ENCODE measurements at places on chromosomes 2 and 18.

GRCh38 chr2:205959521-205959920, 126.5 kb downstream of the INO80D start:
- DNase-seq: no peak

DNA sequence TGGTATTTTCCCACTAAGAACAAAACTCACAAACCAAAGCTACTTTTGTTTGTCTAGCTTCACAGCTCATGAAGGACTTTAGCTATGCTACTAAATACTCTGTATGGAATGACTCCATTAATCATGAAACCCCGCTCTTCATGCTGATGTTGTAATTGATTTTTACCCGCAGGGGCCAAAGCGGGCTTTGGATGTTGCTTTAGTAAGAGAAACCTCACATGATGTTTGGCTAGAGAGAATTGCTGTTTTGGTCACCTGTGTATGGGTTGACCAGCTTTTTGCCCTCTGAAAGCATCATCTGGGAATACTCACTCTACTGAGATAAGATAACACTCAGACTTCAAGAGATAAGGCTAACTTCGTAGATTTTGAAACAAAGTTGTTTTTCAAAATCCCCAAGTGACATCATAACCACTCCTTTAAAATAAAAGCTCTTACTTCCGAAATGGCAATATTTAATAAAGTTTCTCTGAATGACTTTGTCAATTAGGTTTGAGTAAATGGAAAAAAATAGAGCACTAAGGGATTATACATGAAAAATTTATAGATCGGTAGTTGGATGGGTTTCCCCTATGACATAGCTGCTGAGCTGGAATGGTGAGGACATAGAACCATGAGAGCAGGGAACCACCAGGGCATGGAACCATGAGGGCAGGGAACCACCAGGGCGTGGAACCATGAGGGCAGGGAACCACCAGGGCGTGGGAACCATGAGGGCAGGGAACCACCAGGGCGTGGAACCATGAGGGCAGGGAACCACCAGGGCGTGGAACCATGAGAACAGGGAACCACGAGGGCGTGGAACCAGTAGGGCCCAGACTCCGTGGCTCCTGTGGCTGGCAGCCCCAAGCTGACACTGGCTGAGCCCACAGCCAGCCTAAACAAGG, 31.9 kb downstream of the ACKR3 start:
- no peak for DNase-seq

- DNase-seq: no peak
Observed at GRCh38 chr2:6605836-6606505, 259.7 kb downstream of the CMPK2 start.

GRCh38 chr2:208820014-208820688, 413.6 kb downstream of the PTH2R start:
- no peak for DNase-seq

- no peak for DNase-seq
Observed at GRCh38 chr2:45418532-45418931, 192.5 kb downstream of the SRBD1 start.

DNA sequence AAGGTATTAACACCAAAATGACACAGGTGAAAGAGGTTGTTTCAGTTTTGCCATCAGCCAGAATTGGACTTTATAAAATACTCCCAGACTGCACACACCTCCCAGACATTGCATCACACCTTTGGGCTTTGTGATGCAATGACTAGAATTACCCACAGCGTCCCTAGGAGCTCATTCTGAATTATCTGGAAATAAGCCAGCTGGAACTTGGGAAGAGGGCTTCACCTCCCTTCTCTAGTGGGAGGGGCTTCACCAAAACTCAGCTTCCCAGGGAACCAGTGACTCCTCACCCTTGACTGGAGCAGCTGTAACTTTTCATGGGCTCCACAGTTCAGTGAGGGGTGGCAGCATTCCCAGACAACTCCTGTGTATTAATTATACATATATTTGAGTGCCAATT, 83.1 kb upstream of the BZW1 start:
- DNase-seq: no peak

DNA sequence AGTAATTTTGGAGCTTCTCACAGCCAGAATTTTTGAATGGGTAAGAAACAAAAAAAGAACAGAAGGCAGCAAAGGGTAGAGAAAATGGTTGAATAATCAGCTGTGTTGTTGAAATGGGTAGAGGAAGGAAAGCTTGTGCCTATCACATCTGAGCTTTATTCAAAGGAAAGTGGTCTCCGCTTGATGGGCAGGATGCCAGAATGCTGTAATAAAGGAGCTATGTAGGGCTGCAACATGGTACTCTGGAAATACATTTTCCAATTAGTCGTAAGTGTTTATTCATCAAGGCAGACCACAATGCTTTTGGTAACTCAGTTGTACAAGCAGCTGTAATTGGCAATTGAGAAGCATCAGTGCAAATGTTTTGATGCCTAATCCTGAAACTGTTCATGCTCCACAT, 196.9 kb downstream of the ICOS start:
- DNase-seq: no peak

DNA sequence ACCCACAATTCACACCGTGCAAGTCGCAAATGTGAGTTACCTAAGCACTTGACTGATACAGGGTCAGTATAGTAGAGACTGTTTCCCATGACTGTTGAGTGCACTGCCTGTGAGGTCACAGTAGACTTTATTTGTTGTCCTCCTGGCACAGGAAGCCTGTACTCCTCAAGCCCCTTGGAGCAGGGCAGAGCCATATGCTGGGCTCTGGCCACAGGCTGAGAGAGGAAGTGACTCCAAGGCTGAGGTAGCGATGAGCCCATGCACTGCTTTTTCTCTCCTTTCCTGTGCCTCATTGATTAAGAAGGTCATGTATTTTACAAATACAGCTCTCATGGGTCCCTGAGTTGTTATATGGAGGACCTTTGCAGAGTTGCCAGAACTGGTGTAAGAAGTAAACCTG, 287.7 kb downstream of the SRBD1 start:
- DNase-seq: no peak

DNA sequence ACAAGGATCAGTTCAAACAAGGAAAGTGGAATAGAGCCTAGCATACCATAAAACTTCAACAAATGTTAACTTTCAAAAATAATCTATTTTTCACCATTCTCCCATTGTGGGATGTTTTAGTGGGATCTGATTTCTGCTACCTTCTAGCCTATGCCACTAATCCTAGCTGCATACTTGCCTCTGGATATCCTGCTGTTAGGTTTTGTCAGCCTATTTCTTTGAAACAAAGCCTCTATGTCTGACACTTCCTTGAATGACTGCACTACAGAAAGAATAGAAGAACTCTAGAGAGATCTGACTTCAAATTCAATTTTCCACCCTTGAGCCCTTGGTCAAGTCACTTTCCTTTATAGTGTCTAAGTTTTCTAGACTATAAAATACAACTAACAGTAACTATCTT, 291.5 kb downstream of the PTH2R start:
- DNase-seq: no peak

DNA sequence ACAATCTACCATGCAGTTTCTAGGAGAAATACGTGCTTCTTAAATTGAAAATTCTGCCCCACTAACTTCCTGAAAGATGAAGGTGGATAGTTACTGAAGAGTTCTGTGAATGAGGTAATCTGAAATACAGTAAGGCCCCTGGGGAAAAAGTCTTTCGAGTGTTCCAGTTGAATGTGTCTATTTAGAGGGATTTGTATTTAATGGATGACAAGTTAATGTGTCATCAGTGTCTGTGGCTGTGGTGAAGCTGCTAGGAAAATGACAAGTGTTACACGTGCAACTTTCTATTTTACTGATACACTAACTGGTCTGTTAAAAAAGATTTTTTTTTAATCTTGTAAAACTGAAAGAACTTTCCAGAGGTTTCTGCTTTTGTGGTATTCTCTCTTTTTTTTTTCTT, 384.6 kb downstream of the STK39 start:
- no peak for DNase-seq

DNA sequence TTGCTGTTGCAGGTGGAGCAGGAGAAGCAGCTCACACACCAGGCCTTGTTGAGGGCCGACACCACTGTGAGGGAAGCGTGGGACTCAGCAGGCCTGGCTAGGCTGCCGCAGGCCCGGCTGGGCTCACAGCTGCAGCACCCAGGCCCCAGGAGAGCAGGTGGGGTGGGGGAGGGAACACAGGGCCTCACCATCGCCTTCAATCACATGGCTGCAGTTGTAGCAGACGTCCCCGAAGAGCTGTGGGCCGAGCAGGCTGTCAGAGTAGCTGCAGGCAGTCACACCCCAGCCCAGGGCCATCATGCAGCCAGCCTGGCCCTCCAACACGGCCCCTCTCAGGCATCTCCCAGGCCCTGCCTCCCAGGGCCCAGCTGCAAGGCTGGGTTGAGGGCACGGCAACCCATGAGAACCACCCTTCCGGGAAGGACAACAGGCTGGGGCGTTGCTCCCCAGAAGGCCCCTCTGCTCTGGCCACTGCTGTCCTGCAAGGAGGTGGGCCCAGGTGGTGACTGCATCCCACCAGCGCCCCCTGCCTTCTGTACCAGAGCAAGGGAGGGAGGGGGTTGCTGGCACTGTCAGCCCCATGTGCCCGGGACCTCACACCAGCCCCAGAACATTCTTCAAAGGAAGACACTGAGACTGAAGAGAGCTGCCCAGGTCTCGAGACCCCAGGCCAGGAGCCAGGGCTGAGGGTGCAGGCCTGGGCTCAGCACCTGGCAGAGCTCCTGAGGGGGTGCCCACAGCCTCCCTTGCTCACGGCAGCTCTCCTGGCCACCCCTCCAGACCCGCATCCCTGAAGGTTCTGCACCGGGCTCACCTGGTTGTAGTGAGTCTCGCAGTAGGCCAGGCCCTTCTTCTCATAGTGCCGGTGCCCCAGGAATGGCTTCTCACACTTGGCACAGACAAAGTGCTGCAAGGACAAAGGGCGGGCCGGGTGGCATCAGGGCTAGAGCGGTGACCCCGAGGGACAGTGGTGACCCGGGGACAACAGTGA, 5.6 kb upstream of the GPR17 start:
- DNase-seq: peak; percentile 26

DNA sequence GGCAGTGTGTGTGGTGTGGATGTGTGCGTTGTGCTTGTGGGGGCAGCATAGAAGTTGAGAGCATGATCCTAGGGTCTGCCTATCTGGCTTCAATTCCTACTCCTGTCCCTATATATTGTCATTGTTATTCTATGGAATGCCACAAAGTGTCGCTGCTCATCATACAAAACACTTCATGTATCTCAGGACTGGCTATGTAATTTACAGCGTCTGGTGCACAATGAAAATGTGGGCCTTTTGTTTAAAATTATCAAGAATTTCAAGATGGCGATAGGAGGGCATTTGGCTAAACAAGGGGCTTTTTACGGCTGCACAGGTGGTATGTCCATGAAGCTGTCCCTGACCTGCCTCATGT, 3.4 kb downstream of the SERPINB2 start:
- DNase-seq: no peak

GRCh38 chr2:234989183-234989701, 37.4 kb downstream of the SH3BP4 start:
- no peak for DNase-seq

DNA sequence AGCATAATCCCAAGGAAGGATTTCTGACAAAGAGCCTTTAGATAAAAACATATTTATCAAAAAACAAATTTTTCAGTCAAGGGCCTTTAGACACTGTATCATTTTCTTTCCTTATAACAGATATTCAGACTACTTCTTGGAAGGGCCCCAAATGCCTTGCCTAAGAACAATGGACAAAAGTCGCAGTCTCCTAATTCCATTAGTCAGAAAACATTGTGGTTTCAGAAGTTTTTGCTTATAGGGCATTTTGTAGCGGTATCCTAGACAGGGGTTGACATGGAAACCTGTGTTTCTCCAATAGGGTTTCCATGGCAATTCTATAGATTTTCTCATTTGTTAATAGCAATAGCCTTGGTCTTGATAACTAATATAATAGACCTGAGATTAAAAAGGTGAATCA, 36.7 kb upstream of the AGPS start:
- DNase-seq: no peak

GRCh38 chr2:111667542-111668273, 216.3 kb downstream of the ANAPC1 start:
- DNase-seq: no peak

- DNase-seq: no peak
Observed at GRCh38 chr18:37445368-37445767, 120.2 kb downstream of the CELF4 start.

- no peak for DNase-seq
Observed at GRCh38 chr2:9983401-9984216, 32.1 kb downstream of the GRHL1 start.

GRCh38 chr2:177724398-177725287, 332.1 kb downstream of the AGPS start:
- DNase-seq: peak; percentile 28

DNA sequence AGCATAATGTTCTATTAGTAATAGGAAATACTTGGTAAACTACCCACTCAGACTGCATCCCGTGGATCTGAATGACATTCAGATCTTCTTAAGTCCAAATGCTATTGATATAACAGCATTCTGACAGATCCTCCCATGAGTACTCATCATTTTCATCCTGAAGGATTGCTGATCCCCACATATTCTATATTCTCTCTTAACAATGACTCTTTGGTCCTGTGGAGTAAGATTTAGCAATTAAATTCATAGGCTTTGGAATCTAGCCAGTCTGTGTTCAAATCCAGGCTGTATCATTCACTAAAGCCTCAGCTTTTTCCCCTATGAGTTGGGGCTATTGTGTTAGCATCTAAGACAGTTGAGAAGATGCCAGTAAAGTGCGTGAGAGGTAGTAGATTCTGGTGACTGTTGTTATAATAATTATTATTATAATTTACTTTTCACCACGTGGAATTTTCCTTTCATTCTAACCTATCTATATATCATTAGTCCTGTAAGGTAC, 591.3 kb upstream of the SYT4 start:
- no peak for DNase-seq

GRCh38 chr18:56235481-56236013, 402.8 kb downstream of the TXNL1 start:
- DNase-seq: no peak

DNA sequence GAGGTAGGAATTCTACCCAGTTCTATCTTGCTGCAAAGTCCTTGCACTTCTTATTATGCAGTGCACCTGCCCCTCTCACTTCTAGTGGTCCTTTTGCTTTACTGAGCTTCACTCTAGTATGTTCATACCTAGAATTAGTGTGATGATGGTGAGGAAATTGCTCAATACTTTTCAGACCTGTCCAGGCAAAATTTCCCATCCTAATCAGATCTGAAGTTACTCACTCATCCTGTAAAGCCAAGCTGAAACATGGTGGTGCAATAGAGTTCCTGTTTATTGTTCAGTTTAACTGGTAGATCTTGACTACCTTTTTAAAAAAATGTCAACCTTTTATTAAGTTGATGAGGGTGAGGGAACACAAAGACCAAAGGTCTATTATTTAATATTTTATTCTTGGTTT, 12.6 kb upstream of the FIGN start:
- no peak for DNase-seq

DNA sequence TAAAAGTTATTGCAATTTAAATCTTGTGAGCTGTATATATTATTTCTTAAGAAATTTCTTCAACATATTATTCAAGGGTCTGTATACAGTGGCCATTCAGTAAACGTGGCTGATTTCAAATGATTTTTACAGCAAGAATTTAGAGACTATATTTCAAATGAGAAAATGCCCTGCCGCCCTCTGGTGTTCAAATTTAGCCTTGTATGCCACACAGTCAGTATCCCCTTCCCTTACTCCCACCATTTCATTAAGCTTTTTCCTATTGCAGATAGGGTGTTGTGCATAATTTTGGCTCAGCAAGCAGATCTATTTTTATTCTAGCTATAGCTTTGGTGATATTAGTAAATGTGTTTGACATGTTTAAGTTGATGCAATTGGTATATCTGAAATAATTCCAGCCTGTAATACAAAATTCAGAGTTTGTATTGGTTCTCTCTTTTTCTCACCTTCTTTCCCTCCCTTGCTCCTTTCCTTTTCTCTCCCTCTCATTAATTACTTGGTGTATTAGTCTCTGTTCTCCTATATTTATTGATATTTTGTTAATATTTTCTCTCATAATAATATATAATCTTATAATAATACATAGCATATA, 22.8 kb upstream of the SCN7A start:
- DNase-seq: no peak
